ENCODE measurements at places on chromosomes 16 and 17.
A peak's percentile ranks its signal among the peaks of the same experiment; 100 is the strongest.

DNA sequence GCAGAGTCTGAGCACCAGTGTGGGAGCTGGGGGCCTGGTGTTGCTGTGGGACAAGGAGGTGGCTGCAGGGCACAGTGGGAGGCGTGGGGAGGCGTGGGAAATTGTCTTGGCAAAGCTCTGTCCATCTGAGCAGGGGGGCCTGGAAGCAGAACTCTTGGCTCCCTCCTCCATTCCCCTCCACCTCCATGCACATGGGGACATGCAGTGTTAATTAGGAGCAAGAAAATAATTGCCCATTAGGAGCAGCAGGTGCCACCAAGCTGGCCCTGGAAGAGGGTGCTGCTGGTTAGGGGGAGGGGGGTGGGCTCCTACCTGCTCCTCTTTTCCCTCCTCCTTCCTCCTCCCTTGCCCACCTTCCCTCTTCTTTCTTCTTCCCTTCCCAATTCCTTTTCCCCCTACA, 4.5 kb downstream of the TTYH2 start:
- no peak for DNase-seq

DNA sequence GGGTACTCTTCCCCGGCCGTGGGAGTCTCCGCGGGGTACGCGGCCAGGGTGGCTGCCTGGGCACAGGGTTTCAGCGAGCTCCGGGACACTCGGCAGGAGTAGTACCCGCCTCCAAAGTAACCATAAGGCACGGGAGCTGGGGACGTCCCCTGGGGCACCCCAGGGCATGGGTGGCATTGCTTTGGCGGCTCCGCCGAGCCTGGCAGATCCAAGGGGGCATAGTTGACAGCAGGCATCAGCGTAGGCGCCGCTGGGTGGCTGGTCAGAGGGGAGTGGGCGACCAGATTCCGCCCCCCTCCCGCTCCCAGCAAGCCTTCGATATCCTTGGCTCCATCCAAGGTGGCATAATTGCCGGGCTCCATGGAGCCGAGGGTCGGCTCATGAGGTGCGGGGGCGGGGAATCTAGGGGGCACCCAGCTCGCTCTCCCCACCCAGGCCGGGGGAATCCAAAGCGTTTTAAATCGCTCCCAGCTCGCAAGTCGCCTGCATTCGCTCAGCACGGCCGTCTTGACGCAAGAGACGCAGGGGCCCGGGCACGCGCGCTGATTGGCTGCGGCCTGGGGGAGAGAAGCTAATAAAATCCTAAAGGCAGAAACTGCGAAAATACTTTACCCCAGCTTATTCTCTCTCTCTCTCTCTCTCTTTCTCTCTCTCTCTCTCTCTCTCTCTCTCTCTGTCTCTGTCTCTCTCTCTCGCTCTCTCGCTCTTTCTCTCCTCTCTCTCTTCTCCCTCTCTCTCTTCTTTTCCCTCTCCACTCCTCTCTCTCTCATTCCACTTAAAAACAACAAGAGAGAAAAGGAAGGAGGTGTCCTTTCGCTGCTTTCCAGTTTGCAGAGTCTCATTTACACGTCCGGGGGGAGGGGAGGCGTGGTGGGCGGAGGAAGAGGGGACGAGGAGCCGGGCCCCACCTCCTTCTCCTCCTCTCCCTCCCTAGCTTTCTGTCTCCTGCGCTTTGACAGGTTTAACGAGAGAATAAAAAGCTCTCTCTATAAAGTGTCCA, at the start of gene HOXB13:
Gene HOXB13, minus strand, starts transcription at position 519 of the 1,000 bp plus-strand sequence. Its CDS starts 157 bp downstream, at position 362.
- no peak for DNase-seq

DNA sequence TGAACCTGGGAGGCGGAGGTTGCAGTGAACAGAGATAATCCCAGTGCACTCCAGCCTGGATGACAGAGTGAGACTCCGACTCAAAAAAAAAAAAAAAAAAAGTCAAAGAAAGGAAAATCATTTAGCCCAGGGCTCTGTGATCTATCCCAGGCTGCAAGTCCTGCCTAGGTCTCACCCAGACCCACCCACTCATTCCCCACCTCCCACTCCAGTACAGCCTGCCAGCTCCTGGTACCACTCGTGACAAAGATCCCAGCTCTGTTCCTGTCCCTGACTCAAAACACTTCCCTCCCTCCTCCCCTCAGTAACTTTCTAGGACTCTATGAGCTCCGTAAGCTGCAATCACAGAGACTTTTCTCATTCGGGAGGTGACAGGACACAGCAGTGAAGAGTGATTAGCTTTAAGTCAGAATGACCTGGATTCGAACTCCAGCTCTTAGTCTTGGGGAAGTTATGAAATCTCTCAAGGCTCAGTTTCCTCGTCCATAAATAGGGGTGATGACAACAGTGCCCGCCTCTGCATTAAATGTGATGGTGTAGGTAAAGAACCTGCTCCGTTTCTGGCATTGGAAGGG, 28.0 kb upstream of the MRPS23 start:
- DNase-seq = no peak

GRCh38 chr17:15267996-15268395, 2.9 kb upstream of the PMP22 start:
- no peak for DNase-seq

DNA sequence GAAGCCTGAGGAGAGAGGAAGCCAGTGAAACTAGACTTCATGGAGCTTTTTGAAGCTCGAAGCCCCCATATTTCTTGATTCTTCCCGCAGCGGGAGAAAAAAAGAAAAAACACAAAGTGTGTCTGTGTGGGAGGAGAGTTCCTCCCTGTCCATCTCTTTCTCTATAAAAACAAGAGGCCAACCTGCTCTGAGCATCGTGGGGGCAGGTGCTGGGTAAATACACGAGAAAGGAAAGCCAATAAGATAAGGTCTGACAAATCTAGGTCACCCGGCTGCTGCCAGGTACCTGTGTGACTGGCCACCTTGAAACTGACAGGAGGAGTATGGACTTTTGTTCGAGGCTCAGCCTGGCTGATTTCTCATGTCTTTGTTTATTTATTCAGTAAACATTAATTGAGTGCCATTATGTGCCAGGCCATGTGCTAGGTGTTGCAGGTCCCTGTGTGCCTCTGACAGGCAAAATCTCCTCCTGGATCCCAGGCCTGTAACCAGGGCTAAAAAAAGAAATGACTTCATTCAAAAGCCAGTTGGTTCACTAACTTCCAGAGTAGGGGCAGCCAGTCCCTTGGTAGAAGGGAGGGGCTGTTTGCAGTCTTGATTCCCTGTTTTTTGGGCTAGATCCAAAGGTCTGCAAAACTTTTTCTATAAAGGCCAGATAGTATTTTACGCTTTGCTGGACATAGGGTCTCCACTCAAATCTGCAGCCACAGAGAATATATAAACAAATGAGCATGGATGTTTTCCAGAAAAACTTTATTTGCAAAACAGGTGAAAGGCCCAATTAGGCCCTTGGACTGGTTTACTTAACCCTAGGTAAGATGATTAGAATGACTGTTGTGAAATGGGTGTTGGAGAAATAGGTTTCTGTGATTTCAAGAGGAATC, 35.6 kb downstream of the YPEL2 start:
- DNase-seq = no peak

DNA sequence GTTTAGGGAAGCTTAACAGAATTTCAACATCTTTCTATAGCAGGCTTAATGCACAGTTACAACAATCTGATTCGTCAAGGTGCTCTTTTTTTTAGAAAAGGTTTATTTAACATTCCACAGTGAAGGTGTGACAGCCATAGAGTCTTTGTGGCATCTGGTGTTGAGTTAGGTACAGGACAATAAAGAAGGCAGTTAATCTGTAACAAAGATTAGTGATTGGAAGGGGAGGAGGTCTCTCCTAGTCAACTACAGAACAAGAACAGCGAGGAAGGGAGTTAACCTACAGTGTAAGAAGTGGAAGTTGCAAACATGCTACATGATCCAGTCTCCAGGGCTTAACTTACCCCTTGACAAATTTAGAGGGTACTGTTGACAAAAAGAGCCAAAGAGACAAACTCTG, 3.0 kb upstream of the ZDHHC7 start:
- DNase-seq = no peak

DNA sequence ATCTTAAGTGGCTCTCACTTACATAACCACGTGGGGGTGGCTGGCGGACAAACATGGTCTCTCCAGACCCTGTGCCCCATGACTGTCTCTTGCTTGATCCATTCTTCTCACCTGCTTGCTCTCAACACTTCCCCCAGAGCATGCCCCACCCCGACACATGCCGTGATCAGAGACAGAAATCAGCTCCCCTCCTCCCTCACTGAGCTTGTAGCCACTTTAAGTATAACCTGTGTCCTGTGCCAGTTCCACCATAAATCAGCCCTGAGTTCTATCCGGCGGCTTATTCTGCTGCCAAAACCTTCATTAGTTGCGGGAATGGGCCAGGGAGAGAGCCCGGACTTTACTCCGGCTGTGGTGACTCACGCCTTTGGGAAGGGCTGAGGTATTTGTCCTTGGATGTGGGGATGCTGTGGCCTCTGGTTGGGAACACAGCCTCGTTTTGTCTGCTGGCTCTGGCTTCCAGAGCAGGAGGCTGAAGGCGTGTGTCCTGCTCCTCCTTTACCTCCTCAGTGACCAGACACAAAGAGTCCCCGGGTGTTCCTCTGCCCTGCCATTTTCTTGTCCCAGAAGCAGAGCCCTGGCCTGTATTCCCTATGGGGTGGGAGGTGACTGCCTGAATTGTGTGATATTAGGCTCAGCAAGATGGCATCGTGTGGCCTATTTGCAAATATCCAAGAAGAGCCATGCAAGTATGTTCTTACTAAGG, 21.1 kb downstream of the ANKRD40 start:
- DNase-seq = no peak

DNA sequence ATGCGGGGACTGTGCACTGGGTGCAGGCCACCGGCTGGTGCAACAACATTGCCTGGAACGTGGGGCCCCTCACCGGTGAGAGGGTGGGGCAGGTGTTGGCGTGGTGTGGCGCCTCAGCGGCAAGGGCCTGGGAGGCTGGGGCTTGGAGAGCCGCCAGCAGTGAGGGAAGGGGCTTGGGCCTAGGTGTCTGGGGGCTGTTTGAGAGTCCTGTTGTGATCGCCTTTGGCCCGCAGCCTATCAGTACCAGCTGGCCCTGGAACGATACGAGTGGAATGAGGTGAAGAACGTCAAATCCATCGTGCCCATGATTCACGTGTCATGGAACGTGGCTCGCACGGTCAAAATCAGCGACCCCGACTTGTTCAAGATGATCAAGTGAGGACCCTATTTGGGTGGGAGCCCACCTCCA, 2.6 kb upstream of the TMEM88 start:
- no peak for DNase-seq

- DNase-seq = no peak
These were observed 15.5 kb upstream of the MARVELD3 start for GRCh38 chr16:71610447-71610846.

DNA sequence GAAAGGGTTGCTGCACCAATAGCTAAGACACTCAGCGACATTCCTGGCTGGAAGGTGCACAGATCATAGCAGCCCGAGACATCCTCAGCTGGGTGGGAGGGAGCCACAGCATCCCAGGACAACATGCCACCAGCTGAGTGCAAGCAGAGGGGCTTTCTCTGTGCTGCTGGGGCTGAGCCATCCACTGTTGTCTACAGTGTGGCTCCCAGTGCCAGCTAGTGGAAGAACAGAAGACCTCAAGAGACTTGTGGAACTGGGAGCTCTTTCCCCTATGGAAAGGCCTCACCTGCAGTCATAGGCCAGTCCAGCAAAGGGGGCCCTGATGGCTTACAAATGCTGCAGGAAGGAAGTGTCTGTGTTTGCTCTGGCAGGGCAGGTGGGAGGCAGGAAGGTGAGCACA, 131.0 kb downstream of the C16orf78 start:
- DNase-seq = no peak

GRCh38 chr17:42422412-42422957, 571 bp downstream of the CAVIN1 start:
- DNase-seq = peak; percentile 16

DNA sequence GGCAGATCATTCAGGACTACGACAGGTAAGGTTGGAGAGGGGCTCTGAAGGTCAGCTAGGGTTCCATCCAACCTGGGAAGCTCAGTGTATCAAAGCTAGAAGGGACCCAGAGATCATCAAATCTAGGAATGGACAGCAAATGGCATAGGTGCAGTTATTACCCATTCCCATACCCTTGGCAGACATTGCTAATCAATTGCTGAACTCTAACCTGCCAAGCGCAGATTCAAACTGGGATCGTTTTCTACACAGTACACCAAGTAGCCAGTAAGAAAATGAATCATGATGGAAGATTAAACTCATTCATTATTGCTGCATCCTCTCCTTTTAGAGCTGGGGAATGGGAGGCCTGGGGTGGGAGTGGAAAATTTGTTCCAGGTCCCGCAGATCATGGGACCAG, 33.6 kb downstream of the CPNE2 start:
- DNase-seq = no peak

GRCh38 chr17:43367737-43368242, 31.0 kb upstream of the ARL4D start:
- peak; percentile 60 for DNase-seq

DNA sequence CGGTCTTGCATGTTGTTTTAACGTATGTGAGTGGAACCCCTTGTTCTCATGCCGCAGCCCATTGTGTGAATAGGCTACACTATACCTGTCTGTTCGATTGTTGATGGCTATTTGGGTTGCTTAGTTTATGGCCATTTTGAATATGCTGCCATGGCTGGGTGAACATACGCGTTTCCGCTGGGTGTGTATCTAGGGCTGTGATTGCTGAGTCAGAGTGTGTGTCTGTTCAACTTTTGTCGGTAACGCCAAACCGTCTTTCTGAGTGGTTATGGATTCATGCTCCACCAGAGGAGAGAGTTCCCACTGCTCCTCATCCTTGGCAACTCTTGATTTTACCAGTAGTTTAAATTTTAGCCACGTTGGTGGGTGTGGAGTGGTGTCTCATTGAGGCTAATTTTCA, 77.0 kb downstream of the METRNL start:
- DNase-seq = no peak

- DNase-seq = no peak
These were observed 36.6 kb downstream of the BAHCC1 start for GRCh38 chr17:81431545-81432482.

- no peak for DNase-seq
These were observed 422.2 kb upstream of the CDH11 start for GRCh38 chr16:65543781-65544740.

GRCh38 chr16:2385190-2385836, 43.9 kb upstream of the CCNF start:
- DNase-seq = no peak

DNA sequence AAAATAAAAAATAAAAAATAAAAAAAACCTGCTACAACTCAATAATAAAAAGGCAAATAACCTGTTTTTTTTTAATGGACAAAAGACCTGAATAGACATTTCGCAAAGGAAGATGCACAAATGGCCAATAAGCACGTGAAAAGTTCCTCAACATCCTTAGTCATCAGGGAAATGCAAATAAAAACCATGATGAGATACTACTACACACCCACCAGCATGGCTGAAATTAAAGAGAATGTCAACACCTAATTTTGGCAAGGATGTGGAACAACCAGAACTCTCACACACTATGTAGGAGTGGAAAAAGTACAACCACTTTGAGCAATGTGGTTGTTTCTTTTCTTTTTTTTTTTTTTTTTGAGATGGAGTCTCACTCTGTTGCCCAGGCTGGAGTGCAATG, 24.6 kb downstream of the COG7 start:
- DNase-seq = no peak

DNA sequence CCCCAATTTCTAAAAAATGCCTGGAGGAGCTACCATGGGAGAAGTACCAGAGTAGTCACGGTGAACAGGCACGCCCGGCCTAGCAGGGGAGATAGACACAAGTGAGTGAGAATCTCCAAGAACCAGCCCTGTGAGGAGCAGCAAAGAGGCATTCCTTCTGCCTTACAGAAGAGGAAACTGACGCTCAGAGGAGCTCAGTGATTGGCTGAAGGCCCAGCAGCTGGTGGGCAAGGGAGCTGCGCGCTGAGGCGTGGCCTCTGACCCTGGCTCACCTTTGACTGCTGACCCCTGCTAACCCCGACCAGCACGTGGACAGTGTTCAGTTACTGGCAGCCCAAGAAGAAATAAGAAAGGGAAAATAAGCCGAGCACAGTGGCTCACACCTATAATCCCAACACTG, 1.8 kb downstream of the C16orf96 start:
- DNase-seq = no peak

GRCh38 chr16:88499836-88500251, 46.8 kb downstream of the ZFPM1 start:
- no peak for DNase-seq
